ENCODE measurements at places on chromosomes 16 and 17.

DNA sequence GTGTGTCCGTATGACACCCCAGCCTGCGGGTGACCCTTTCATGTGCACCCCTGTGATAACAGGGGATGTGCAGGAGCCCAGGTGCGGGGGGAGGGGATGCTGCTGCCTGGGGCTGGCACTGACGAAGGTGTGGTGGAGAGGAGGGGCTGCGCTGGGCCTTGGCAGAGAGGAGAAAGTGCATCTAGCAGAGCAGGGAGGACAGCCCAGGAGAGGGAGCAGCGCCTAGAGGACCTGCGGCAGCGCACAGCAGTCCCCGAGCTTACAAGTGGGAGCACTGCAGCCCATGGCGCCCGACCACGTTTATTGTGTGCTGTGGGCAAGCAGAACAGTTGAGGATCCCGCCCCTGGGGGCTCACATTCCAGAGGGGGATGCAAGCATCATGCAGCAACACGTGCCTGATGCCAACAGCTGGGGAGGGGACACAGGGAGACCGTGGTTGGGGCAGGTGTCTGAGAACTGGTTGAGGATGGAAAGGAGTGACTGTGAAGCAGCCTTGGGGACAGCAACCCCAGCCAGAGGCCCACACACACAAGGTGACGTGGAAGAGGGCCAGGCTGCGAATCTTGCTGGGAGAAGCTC lies 10.9 kb upstream of the SLC7A5 start:
- no peak for DNase-seq

GRCh38 chr17:5120036-5120435 lies 4.2 kb downstream of the USP6 start:
- no peak for DNase-seq

- DNase-seq = no peak
Observed at GRCh38 chr17:70929226-70929625, 759.9 kb downstream of the KCNJ2 start.

GRCh38 chr16:2592786-2593185 lies 55.0 kb downstream of the PDPK1 start:
- no peak for DNase-seq

DNA sequence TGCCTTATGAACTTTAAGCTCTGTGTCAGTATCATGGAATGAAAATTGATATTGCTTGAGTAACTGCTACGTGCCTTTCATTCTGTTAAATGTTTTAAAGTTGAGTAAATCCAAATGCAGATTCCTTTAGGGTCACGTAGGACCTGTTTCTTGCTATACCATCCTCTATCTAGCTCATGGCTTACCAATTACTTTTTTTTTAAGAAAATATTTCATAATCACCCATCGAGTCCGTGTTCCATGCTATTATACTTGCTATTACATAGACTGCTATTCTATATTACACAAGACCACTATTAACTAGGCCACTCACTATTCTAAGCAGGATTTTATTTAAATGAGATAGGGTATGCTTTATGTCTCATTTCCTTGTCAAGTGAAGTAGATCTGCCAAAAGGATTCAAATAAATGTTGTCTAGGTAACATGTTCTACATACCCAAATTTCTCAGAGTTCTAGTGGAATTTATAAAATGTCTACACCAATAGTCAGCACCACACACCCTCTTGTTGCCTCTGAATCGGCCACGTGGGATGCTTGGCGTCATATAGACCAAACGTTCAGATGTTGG lies 11.9 kb downstream of the ANKFN1 start:
- DNase-seq = no peak

- DNase-seq = no peak
Observed at GRCh38 chr16:21989751-21990150, 11.2 kb downstream of the PDZD9 start.

GRCh38 chr17:56707312-56708219 lies 114.1 kb downstream of the NOG start:
- DNase-seq = no peak

GRCh38 chr17:61410141-61411010 lies 10.7 kb downstream of the TBX2 start:
- peak; percentile 70 for DNase-seq

DNA sequence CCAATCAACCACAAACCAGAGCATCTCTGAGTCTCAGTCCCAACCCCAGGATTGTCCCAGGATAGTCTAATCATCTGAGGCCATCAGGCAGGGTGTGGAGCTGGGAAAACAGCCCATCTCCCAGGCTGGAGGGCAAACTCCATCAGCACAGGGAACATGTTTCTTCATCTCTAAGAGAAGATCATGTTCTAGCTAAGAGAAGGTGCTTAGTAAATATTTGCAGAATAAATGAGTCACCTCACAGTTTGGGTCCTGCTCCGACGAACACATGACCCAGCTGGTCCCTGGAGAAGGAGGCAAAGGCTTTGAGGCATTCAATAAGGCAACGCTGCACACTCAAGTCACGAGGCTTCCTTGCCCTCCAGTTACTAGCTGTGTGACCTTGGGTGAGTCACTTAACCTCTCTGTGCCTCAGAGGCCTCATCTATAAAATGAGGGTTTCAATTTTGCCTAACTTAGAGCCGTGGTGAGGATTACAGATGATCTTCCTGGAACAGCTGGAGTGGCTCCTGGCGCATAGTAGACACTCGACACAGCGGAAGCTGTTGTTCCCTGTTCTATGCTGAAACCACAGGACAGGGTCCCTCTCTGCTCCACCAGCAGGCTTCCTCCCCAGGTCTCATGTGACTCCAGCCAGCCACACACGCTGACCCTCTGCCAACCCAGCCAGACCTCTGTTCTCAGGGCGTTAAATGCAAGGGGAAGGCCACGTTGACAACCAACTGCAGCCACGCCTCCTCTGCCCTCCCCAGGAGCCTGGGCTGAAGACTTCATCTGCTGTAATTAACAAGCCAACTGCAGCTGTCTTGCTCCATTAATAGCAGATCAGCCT lies 10.3 kb upstream of the RPL38 start:
- no peak for DNase-seq

DNA sequence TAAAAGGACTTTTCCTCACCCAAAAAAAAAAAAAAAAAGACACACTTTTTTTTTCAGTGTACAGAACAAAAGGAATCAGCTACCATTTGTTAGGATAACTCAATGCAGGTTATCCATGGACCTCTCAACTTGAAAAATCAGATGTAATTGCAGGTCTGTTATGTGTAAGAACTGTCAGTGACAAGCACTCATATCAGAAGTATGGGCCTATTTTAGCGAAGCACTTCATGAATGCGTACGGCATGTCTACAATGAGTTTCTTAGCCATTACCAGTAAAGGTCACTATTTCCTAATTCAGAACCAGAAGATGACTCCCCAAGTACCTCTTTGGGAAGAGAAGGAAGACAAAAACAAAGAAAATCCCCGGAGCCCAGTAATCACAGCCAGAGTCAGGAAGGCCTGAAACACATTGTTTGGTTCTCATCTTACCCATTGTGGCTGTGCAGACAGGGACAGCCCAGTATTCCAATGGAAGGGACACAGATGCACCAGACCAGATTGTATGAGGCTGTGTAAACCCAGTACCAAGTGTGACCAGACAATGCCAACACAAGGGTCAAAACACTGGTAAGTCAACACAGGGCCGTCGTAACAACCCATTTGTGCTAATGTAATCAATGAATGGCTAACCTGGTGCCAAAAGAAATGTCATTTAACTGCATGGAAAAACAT lies 188.0 kb downstream of the PMP22 start:
- DNase-seq = no peak

- DNase-seq = no peak
Observed at GRCh38 chr17:2697611-2698162, 13.9 kb downstream of the CLUH start.

DNA sequence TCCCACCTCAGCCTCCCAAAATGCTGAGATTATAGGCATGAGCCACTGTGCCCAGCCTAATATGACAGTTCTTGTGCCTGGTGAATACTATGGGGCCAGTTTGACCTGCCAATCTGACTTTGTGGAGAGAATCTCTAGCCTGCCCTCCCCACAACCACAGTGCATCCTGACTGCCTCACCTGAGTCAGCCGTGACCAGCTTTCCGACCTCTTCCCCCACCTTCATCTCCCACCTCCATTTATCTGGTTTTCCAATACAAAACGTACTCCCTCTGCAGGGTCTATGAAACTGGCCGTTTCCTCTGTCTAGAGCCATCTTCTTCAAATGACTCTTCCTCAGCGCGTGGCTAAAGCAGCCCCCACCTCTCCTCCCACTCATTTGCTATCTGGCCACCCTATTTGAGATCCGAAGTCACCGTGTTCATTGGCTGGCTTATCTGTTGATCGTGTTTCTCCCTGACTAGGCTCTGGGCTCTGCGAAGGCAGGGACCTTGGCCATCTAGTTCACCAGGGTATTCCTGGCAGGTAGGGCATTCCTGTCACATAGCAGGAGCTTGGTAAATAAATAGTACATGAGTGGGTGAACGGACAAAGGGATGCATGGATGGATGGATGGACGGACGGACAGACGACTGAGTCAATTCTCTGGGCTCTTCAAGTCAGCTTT lies 22.3 kb upstream of the PLLP start:
- no peak for DNase-seq

GRCh38 chr17:44081681-44082080 lies 11.1 kb downstream of the G6PC3 start:
- DNase-seq = no peak

DNA sequence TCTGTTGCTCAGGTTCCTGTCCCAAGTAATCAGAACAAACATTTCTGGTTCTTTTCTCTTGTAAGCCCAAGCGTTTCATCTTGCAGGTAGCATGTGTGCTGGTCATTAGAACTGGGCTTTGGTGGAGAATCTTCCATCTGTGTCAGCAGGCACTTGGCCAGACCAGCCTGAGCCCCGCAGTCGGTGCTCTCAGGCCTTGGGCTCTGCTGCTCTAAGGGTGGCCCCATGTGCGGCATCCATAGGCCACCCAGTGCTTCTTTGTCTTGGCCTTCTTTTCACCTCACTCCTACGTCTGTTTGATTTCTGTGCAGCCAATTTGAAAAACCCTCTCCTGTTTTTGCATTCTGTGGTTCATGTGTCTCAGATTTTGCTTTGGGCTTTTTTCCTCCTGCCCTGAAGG lies 51.6 kb downstream of the PLD6 start:
- DNase-seq = no peak

GRCh38 chr16:46763147-46763546 lies 15.0 kb upstream of the MYLK3 start:
- DNase-seq = no peak

- no peak for DNase-seq
Observed at GRCh38 chr16:51148678-51149228, 2.3 kb downstream of the SALL1 start.

Data from stimulated activated CD4-positive, alpha-beta T cell treated with anti-CD3 and anti-CD28 coated beads, Interleukin-1b, Interleukin-23, amount 100 ng/mL, for 4 hours (primary cell).